ENCODE measurements at places on chromosomes 12 and 14.

- no peak for DNase-seq
These were observed 18.6 kb upstream of the EEA1 start for GRCh38 chr12:92947589-92948215.

GRCh38 chr12:848173-848865 lies 95.9 kb downstream of the WNK1 start:
- no peak for DNase-seq

- no peak for DNase-seq
These were observed 5.4 kb downstream of the PLEKHH1 start for GRCh38 chr14:67538501-67538900.

GRCh38 chr12:42735861-42736361 lies 146.4 kb upstream of the PRICKLE1 start:
- DNase-seq: no peak

DNA sequence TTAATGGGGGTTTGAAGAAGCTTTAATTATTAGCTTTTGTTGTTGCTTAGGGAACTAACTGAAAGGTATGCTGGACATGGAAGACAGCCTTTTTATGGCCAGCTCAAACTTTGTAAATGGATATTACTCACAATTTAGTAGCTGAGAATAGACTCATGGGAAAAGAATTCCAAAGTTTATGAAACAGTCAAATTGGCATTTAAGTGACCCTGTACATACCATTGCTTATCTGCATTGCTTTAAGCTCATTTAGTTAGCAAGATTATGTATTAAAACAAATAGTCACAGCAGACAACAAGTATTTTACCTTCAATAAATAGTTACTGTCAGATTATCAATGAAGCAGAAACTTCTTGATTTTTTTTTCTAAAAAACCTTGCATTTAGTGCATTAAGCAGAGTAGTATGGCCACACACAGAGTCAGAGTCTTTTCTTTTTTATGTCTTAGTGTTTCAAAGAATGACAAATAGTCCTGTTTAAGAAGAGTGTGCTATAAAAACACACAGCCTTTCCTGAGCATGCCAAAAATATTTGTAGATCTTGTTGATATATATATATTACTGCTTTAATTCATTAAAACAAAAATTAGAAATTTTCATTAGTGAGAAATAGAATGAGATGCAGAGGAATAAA lies 102.2 kb downstream of the TTC6 start:
- DNase-seq: no peak

GRCh38 chr14:79899610-79900009 lies 311.7 kb downstream of the DIO2 start:
- DNase-seq: no peak

DNA sequence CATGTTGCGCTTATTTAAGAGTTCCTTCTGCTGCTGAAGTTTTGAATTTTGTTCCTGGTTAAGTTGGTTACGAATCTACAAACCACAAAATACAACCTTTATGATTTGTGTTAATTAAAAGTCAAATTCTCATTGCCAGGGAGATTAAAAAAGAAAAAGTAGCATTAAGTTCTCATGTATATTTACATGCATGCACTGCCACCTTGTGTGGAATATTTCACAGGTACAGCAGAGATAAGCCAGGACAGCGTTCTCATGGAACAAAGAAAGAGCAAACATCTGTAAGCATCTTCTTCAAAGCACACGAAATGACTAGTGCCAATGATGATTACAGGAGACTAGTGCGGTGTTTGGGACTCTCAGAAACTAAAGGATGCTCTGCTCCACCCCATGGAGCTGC lies 34.2 kb downstream of the ZFYVE21 start:
- no peak for DNase-seq

DNA sequence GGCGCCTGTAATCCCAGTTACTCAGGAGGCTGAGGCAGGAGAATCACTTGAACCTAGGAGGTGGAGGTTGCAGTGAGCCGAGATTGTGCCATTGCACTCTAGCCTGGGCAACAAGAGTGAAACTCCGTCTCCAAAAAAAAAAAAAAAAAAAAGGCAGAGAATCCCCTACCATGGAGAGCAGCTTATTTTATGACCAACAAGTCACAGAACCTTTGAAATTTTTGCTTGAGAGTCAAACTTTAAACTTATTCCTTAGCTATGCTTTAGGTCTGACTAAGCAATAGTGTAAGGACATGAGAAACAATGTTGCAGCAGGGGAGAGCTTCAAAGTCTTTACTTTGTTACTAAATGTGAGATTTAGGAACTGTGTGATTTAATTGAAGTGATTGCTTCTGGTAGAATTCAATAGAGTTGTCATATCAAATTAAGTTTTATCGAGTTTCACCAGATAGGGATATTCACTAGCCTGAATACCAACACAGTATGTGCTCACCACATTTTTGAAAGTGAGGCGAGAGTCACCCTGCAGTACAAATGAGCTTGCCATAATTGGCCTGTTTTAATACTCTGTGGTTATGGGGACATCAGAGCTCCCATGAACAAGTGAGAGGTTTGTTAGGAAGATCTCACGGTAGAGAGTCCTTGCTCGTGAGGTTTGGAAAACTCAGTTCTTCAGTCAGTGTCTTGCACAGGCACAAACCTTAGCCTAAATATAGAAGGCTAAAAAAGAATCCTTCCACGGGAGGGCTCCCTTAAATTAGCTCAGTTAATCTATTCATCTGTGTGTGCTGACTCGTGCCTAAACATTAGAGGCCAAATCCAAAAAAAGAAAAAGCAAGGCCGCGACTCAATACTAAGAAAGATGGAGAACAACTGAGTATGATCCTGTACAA lies 108.6 kb downstream of the SAMD4A start:
- no peak for DNase-seq

- no peak for DNase-seq
These were observed 290.2 kb upstream of the FKBP4 start for GRCh38 chr12:2504577-2504976.

DNA sequence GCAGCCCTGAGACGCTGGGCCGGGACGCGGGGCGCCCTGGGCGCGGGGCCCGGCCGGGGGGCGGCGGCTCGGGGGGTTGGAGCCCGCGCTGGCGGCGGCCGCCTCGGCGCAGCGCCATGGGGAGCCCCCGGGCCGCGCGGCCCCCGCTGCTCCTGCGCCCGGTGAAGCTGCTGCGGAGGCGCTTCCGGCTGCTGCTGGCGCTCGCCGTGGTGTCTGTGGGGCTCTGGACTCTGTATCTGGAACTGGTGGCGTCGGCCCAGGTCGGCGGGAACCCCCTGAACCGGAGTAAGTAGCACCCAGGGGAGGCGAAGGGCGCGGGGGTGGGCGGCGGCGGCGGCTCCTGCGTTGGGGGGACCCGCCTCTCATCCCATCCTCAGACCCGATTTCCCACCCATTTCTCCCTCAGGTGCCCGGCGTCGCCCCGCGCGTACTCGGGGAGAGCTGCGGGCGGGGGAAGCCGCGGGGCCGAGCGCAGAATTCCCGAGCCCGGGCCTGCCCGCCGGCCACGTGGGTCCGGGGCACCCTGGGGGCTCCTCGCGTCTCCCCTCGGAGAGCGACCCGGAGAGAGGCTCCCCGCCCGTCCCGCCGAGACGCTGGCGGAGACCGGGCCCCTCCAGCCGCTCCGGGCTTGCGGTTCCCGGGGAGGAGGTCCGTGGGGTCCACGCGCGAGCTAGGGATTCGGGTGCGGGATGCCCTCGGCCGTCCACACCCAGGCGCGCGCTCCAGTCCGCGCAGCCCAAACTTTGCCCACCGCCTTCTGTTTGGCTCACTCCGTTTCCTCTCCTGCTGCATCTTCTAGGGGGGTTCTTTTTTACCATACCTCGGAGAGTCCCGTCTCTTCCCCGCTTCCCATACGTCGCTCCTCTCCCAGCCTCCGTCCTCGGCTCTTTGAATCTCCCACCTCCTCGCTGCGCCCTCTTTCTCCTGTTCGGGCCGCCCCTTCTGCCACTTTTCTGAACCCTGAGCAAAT lies 807 bp downstream of the B4GALNT3 start:
- peak; percentile 53 for DNase-seq

GRCh38 chr12:54750-55535 lies 11.6 kb upstream of the IQSEC3 start:
- no peak for DNase-seq

GRCh38 chr12:113467502-113468364 lies 3.9 kb downstream of the LHX5 start:
- no peak for DNase-seq

- DNase-seq: no peak
These were observed 7.2 kb downstream of the GSKIP start for GRCh38 chr14:96370528-96370927.
